ENCODE measurements at places on chromosomes 11 and 22.

- DNase-seq, result no peak
Measured at GRCh38 chr11:94751786-94752185, 16.4 kb upstream of the AMOTL1 start.

DNA sequence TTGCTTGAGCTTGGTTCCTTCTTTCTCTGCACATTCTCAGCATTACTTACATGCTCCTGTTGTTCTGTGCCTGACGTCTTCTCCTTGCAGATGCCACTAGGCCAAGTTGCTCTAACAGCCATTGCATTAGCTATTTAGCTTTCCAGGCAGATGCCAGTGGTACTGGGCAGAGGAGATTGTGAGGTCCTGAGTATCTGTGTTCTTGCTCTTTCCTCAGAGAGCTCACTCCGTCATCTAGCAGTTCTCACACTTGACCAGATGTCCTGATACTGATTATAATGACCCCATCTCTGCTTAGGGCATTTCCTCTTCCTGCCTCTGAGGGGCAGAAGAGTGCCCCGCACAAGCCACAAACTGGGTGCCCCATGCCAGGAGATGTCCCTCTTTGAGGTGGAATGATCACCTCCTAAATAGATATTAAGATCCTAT is 30.7 kb downstream of the ARHGAP1 start:
- DNase-seq, result no peak

- DNase-seq, result no peak
Measured at GRCh38 chr11:1497600-1497999, 11.0 kb upstream of the MOB2 start.

DNA sequence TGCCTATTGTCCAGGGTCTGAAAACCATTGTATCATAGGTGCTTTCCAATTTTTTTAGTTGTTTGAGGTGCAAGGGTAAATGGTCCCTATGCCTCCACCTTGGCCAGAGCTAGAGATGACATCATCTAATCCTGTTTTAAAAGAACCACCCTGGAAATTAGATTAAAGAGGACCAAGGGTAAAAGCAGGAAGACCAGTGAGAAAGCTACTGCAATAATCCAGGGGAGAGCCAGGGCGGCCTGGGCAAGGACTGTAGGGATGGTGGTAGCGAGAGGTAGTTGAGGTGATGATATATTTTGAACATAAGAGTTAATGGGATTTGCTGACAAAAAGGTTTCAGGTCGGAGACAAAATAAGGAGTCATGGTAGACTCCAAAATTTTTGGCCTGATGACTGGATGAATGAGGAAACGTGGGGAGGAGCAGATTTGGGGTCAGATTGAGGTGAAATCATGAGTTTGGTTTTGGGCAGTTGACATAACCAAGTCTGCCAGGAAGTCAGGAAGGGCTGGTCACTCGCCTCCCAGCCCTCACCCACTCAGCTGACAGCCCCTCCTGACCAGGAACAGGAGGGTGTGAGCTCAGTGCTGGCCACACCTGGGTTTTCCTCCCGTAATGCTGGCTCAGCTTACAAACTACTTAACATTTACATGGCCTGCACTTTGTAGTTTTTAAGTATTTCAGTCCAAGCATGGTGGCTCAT is 23.0 kb downstream of the SCN4B start:
- no peak for DNase-seq

- no peak for DNase-seq
Measured at GRCh38 chr22:20424932-20425565, 12.6 kb downstream of the SCARF2 start.

DNA sequence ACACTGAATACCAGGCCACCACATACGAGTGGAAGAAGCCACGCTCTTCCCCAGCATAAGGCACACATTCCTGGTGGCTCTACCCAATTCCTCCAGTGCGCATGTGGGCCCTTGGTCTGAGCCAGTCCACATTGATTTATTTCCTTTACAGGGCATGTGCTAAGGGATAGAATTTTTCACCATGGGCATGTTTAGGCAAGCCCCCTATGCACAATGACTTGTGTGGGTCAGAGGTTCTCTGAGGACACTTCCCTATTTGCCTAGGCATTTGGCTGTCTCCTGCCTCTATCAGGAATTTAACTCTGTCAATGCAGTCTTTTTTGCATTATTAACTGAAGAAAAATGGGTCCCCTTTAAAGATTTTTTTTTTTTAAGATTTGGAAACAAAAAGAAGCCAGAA is 718.1 kb downstream of the NTM start:
- DNase-seq, result no peak

DNA sequence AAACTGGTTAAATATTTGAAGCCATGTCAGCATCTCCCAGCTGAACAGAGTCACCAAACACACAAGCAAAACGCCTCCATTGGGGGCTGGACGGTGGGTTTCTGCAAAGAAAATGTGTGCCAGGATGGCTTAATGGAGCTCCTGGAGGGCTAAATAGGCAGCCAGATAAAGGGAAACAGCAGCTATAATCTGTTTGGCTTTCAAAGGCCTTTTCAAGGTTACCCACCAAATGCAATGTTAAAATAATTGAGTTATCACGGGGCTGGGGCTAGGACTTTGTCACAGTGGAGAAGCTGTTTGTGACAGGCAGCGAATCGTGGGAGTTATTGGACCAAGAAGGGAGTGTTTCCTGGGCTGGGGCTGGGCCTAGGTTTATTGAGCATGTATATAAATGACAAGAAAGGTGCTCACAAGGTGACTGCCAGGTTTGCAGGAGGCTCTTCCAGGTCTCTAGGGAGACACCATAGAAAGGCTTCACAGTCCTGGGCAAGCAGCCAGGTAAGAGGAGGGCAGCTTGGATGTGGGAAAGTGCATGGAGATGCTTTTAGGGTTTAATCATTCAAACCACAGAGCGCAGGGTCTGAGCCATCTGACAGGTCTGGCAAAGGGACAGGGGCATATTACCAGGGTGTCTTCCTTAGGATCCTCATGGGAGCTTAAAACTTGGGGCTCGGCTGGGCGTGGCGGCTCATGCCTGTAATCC is 28.3 kb downstream of the GRIK4 start:
- no peak for DNase-seq

GRCh38 chr11:95166781-95167180 is 64.2 kb downstream of the SESN3 start:
- no peak for DNase-seq

DNA sequence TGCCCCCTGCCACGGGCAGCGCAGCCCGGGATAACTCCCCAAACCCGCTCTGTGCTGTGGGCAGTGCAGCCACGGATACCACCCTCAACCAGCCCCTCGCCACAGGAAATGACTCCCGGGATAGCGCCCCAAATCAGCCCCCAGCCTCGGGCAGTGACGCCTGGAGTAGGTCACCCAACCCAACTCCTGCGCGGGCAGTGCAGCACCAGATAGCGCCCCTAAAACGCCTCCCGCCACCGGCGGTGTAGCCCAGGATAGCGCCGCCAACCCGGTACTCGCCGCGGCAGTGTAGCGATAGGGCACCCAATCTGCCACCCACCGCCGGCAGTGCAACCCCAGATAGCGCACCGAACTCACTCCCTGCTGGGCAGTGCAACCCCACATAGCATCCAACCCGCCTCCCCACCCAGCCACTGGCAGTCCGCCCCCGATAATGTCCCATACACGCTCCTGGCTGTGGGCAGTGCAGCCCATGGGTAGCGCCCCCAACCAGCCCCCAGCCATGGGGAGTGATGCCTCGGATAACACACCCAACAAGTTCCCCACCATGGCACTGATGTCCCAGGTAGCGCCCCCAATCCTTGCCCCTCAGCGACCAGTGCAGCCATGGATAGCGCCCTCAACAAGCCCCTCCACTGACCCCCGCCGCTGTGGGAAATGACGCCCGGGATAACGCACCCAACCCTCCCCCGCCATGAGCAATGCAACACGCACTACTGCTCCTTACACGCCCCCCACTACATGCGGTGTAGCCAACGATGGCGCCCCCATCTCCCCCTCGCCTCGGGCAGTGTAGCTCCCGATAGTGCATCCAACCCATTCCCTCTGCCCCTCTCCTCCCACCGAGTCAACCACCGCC is 1.5 kb downstream of the RFPL2 start:
- no peak for DNase-seq
